ENCODE measurements at places on chromosomes 13 and 19. TPM values are rescaled to one million over a fixed set of nuclear protein-coding genes. Genes with fewer than 3 reads are reported as not detected.

DNA sequence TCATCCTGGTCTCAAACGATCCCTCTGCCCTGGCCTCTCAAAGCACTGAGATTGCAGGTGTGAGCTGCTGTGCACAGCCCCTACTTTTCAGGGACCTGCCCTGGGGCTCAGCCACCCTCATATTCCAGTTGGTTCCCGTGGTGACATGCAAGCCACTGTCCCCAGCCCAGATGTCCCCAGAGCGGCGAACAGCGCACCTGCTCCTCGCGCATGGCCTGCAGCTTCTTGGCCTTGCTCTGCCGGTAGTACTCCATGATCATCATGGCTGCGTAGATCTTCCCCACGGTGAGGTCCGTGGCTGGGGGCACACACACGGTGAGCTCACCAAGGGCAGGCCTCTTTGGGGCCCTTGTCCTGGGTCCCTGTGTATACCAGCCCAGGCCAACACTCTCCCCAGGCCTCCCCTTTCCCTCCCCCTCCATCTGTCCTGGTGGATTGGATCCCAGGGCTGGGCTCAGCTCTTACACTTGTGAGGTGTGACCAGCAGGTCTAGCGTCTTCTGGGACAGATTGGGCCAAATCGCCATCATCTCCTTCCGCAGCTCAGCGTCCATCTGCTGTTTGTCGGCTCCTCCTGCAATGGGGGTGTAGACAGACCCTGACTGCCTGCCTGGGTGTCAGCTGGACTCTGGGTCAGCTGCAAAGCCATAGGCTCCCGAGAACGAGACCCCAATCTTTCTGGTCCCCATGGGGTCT lies 64.0 kb downstream of the IER2 start:
- no peak overlapping the region for H3K4me3 ChIP-seq
- no peaks in the 10 kb centered on the region for H3K4me1 ChIP-seq
- no peak overlapping the region for H3K27ac ChIP-seq

GRCh38 chr19:2041433-2041682 lies 9.7 kb downstream of the MKNK2 start:
- peak overlapping the region; percentile 49 for H3K27ac ChIP-seq
- H3K36me3 ChIP-seq, result peaks cover 3% of the 10 kb centered on the region
- H3K27me3 ChIP-seq, result no peaks in the 10 kb centered on the region
- no peak for DNase-seq
- no peaks in the 10 kb centered on the region for H3K4me1 ChIP-seq

DNA sequence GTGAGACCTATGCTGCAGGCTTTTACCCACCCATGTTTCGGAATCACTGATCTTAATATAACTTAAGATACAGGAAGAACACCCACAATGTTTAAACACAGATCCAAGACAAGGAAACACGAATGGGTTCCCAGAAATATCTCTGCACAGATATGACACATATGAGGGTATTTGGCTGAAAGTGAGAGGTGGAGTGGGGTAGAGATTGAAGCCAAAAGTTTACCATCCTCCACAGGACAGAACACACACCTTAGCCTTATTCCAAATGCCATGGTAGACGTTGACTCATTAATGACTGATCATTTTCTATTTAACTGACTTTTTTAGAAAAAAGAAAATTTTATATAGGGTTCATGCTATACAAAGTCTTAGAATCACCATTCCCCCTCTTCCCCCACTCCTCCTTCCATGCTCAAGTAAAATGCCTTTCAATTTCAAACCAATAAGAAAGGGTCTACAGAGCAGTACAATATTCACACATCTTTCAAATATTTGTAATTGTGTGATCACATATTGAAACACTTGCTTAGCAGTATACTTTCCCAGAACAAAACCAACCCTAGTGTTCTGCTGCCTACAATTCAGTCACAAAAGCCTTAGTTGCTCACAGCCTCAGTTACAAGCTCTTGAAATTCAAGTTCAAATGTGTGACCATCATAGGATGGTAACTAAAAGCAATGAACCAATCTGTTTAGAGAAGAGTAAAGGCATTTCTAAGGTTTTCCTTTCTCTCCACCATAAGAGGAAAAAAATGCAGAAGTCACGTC lies 11.8 kb upstream of the DOCK9 start:
- no peak overlapping the region for H3K27ac ChIP-seq
- H3K4me3 ChIP-seq, result no peak overlapping the region
- no peak for DNase-seq
- no peaks in the 10 kb centered on the region for H3K27me3 ChIP-seq

DNA sequence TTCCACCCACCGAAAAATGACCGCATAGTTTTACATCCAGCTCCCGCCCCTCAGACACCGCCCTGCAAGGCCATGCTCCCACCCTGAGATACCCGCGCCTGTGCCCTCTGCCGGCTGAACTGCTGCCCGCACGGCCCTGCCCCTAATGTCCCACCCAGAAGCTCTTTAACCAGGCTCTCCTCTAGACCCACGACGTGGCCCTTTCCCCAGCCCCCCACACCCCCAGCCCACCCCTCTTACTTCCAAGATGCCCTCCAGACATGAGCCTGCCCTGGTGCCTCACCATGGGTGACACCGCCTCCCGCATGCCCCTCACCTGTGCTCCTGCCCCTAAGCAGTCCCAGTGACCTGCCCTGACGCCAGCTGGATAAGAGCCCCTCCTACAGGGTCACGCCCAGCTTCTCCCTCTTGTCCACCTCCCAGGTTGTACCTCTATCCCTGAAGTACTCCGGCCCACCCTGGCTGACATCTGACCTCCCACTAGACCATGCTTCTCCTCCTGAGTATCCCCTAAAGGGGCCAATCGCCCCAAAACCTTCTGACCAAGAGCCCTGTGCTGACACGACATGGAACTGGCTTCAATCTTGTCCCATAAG lies 51.2 kb downstream of the COLGALT1 start:
- H3K27ac ChIP-seq, result no peak overlapping the region
- H3K4me3 ChIP-seq, result no peak overlapping the region

DNA sequence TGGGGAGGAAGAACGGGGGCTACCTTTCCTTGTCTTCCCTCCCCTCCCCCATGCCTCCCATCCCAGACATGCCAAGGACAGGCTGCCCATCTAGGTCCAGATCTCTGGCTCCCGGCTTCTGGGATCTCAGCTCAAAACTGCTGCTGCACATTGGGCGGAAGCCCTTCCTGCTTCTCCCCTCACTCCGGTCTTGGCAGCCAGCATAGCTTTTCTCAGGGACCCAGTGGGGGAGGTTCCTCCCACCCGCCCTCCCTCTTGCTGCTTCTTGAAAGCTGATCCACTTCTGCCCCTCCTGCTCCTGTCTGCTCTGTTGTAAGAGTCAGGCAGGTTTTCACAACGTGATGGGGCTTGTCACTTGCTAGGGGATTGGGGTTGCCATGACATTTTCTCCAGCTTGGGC lies 21.7 kb upstream of the RNF17 start:
- H3K27me3 ChIP-seq, result no peaks in the 10 kb centered on the region
- no peak overlapping the region for H3K4me3 ChIP-seq
- no peak overlapping the region for H3K27ac ChIP-seq
- H3K36me3 ChIP-seq, result no peaks in the 10 kb centered on the region
- no peaks in the 10 kb centered on the region for H3K4me1 ChIP-seq
- no peak for DNase-seq

DNA sequence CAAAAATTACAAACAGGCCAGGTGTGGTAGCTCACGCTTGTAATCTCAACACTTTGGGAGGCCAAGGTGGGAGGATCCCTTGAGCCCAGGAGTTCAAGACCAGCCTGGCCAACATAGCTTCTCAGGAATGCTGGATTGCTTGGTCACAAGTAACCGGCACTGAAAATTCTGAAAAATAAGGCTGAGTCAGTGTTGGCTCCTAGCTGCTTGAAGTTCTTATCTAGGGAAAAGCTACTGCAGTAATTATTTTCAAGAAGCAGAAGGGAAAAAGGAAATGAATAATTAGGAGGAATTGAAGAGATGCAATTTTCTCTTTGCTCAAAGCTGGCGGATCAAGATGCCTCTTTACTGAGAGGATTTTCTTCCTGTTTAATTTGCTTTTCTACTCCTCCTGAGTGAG lies 75.0 kb upstream of the GTF3A start:
- H3K4me3 ChIP-seq, result no peak overlapping the region
- H3K36me3 ChIP-seq, result no peaks in the 10 kb centered on the region
- H3K27me3 ChIP-seq, result no peaks in the 10 kb centered on the region
- DNase-seq, result no peak
- H3K4me1 ChIP-seq, result no peaks in the 10 kb centered on the region

- H3K4me1 ChIP-seq, result no peaks in the 10 kb centered on the region
- no peaks in the 10 kb centered on the region for H3K36me3 ChIP-seq
- DNase-seq, result no peak
- no peak overlapping the region for H3K4me3 ChIP-seq
- H3K27me3 ChIP-seq, result no peaks in the 10 kb centered on the region
Measured at GRCh38 chr19:12769689-12770088, 5.7 kb downstream of the HOOK2 start.

GRCh38 chr19:16359074-16359473 lies 34.4 kb downstream of the KLF2 start:
- no peak for DNase-seq
- H3K36me3 ChIP-seq, result no peaks in the 10 kb centered on the region
- no peaks in the 10 kb centered on the region for H3K4me1 ChIP-seq
- no peak overlapping the region for H3K4me3 ChIP-seq
- H3K27ac ChIP-seq, result no peak overlapping the region

- H3K4me1 ChIP-seq, result no peaks in the 10 kb centered on the region
- H3K4me3 ChIP-seq, result no peak overlapping the region
- peaks cover 5% of the 10 kb centered on the region for H3K36me3 ChIP-seq
- H3K27me3 ChIP-seq, result no peaks in the 10 kb centered on the region
- DNase-seq, result peak; percentile 92
Measured at GRCh38 chr19:13781547-13781946, 7.3 kb downstream of the C19orf53 start.

The TSSK6 gene
- total RNA-seq, result 0.84 TPM

The CYP2S1 gene
- 2.5 TPM for total RNA-seq

The TRAPPC5 gene
- 54.0 TPM for total RNA-seq

The CASP14 gene
- not detected for total RNA-seq

The C19orf38 gene
- total RNA-seq, result 1.5 TPM

The SLITRK5 gene
- 0.45 TPM for total RNA-seq

Measured in aorta (tissue), 5 donors.